ENCODE measurements at places on chromosomes 7 and 10.

DNA sequence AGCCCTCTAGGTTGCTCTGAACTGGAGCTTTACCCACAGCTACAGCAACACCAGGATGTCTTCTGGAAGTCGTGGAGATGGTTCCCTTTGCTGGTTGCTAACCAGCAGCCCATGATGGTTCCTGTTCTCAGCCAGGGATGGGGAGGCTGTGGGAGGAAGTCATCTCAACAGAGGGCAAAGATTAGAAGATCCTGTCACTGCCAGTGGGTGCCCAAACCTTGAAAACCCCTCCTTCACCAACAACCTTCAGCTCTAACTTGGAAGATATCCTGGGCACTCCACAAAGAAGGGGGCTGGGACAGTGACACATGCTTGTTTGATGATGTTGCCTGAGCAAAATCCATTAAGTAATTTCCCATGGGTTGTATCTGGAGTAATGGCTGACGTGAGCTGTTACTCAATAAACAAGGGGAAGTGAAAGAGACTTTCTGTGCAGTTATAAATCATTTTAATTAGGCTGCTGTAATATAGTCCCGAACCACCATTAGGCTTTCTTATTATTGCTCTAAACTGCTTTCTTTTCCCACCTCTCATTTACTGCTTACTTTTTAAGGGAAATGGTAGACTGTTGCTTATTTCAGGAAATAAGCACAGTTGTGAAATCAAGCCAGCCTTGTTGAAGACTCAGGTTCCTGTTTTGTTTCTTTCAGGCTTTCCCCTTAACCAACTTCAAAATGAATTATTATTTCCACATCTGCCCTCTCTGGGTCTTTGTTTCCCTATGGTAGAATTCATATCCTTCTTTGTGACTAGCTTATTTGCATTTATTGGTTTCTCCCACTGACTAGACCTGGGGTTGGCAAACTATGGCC lies 124.8 kb downstream of the PPP1R17 start:
- no peak for DNase-seq

- DNase-seq = no peak
Observed at GRCh38 chr7:48416327-48416908, 245.2 kb downstream of the ABCA13 start.

GRCh38 chr7:75716992-75717626 lies 21.6 kb downstream of the HIP1 start:
- no peak for DNase-seq

DNA sequence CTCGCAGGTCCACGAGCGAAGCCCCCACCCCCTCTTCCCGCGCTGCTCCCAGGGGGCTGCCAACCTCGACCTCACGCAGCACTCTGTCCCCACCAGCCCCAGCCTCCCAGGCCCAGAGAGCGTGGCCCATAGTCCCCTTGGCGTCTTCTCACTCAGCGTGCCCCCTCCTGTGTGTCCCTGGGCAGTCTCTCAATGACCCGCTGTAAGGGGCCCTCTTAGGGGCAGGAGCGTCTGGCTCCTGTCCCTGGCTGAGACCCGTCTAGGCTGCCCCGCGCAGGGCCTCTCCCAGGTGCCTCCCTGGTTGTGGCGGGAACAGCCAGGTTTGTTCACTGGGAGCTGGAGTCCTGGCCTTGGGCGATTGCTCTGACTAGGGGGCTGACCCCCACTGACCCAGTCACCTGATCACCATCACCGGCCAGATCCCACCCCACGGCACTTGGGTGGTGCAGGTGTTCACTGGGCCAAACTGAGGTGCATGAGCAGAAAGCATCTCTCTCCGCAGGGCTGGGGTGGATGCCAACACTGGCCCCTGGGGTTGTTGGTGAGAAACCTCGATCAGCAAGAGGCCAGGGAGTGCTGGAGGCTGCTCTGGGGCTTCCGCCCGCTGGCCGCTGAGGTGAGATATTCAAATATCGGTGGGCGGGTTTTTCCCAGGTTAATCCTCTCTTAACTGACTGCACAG lies 12.6 kb upstream of the WDFY4 start:
- peak; percentile 78 for DNase-seq

- no peak for DNase-seq
Observed at GRCh38 chr7:47303014-47303694, 278.8 kb downstream of the TNS3 start.

- no peak for DNase-seq
Observed at GRCh38 chr10:31399631-31400030, 80.6 kb downstream of the ZEB1 start.

DNA sequence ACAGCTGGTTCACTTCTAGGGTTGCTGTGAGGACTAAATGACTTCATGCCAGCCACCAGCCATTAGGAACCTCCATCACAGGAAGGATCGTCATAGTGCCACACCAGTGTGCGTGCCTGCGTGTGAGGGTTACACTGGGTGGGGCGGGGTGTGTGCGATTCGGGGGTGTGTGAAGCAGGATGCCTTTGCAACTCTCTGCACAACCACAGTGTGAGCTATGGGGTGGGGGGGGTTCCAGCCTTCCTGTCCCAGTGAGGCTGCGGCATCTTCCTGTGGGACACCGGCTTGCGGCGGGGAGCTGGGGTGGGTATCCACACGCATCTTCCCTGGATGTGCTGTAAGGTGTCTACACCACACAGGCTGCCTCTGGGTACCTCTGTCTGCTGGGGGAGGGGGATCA lies 6.9 kb upstream of the ELFN1 start:
- no peak for DNase-seq

DNA sequence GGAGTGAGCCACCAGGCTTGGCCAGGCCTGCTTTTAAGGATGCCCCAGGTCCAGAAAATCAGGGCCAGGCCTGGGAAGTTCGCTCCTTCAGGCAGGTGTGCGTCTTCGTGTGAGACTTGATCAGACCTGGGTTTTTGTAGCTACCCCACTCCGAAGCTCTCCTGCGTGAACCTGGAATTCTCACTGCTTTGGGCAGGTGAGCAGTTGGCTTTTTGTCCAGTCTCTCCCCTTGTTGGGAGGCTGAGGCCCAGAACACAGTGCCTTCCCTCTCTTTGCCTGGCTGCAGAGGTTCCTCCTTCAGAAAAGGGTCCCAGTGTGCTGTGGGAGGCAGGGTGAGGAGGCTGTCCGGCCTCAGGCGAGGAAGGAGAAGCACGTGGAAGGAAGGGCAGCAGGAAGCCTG lies 27.3 kb downstream of the ZNF783 start:
- DNase-seq = no peak

GRCh38 chr7:68492359-68492690 lies 1106.0 kb upstream of the AUTS2 start:
- no peak for DNase-seq

- DNase-seq = no peak
Observed at GRCh38 chr7:117949232-117949631, 76.0 kb upstream of the CTTNBP2 start.

DNA sequence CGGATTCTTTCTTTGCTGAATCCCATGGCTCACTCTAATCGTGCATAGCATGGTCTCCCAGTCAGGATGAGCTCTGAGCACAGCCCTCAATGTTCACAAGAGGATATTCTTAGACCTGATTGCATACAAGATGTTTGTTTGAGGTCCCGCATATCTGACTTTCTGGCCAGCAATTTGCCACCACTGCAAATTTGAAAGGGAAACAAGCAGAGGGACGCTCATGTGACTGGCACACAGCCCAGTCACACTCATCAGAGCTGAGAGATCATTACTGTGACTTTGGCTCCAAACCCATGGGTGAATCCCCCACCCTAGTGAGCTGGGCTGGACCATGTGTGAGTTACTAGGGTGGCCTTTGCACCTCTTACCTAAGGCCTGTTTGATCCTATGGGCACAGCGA lies 9.9 kb downstream of the TAS2R41 start:
- no peak for DNase-seq

- no peak for DNase-seq
Observed at GRCh38 chr7:54663186-54663585, 95.8 kb downstream of the SEC61G start.

DNA sequence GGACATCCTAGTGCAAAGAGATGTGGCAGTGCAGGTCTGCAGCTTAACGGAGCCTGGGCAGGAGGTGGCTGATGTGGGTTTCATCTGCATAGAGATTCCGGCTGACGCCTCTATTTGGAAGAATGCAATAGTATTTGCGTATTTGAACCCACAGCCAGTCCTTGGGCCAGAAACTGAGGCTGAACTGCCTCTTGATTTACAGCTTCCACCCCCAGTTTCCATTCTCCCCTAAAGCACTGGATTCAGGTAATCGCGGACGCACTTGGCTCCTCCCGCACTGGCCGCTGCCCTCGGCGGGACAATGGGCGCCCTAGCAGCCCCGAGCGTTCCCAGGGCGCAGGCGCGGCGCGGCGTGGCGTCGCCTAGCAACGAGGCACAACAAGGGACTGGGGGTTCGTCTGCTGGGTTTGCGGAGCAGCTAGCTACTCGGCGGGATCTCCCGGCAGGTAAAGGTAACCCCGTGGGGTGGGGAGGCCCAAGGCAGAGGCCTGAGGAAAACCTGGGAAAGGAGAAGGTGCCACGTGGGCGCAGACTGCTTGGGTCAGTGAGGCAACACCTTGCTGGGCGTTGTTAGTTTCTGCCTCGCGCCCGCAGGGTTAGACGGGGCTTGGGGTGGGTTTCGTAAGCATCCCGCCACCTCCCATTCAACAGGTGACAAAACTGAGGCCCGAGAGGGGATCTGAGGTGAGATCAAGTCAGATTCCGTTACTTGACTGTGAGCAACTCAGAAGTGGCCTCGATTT lies at the start of gene ARMC3:
ARMC3 (plus strand) TSS at position 393 of the 743 bp plus-strand sequence. CDS start 3,944 bp downstream, outside the sequence.
- DNase-seq = peak; percentile 54

- no peak for DNase-seq
Observed at GRCh38 chr7:82241356-82241755, 202.2 kb downstream of the CACNA2D1 start.

GRCh38 chr7:2882111-2882510 lies 38.0 kb upstream of the GNA12 start:
- no peak for DNase-seq

- DNase-seq = no peak
Observed at GRCh38 chr7:50227726-50228125, 76.8 kb upstream of the IKZF1 start.

DNA sequence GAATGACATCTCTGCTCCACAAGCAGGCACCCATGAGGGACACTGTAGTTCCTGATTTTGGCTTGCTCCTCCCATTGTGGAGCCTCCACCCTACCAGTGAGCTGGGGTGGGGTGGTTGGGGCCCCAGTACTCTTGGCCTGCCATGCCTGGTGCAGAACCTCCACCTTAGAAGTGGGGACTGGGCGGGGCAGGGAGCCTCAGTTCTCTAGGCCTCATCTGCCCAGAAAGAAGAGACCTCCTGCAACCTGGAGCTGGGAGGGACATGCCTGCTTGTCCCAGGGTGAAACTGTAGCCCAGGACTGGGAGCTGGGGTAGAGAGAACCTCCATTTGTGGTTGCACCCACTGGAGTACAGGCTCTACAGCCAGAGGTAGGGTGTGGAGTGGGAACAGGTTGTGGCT lies 14.4 kb downstream of the RAMP3 start:
- DNase-seq = no peak
